ENCODE measurements at places on chromosomes 7 and 10.

- DNase-seq = no peak
Observed at GRCh38 chr10:88804083-88804812, 1.7 kb downstream of the LIPM start.

DNA sequence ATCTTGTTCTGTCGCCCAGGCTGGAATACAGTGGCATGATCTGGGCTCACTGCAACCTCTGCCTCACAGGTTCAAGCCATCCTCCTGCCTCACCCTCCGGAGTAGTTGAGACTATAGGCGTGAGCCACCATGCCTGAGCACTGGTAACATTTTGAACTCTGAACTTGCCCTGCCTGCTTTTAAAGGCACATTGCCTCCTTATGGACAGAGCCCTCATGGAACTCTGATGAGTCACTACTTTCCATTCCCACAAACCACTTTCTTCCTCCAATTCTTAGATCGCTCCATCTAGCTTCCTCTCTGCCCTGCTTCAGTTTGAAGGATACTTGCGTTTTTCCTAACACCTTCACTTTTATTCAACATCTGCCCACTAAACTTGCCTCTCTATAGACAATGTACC lies 38.1 kb downstream of the PRPS1L1 start:
- DNase-seq = no peak

GRCh38 chr7:117673839-117674238 lies 194.0 kb downstream of the CFTR start:
- no peak for DNase-seq

DNA sequence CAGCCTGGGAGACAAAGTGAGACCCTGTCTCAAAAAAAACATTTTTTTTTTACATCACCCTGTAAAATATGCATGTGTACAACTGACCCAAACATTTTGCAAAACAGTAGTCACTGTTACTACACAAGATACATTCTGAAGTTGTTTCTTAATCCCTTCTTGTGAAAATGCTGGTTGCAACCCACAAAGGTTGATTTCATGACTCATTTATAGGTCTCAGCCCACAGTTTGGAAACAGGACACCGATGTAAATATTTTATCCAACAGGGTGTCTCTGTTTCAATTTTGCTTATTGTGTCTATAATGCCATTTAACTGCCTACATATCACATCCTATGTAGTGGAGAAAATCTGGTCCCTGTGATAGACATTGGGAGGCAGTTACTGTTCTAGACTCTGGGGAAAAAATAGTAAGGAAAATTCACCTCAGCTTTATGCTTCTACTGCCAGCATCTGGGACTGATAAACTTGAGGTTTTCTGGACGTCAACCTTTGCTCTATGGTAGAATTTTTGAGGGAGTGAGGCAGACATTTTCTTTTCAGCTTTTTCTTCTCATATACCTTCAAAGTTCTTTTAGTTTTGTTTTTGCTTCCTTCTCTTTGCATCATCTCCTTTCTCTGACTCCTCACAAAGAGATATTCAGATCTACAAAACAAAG lies 1.6 kb upstream of the RAB19 start:
- DNase-seq = no peak

DNA sequence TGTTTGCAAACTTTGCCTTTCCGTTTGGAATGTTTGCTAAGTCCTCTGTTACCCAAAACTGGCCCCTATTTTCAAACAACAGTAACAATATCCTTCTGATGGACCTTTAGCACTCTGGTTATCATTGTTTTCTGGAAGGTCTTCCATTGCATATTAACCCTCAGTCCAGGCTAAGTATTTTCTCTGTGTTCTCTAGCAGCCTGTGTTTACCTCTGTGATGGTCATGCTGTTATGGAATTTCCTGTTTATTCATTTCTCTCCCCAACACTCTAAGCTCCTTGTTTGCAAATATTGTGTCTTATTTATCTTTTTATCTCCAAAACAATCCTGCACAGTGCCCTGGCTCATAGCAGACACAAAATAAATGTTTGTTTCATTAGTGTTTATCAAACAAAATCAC lies 560.3 kb downstream of the ATRNL1 start:
- DNase-seq = no peak

Measured in right hindlimb (tissue), 1 donor.